ENCODE measurements at places on chromosomes 5 and 9.

GRCh38 chr9:127877566-127877998 is at the start of gene AK1:
TSS of gene AK1 (minus strand) at chr9:127877675. CDS start at chr9:127874617, 3,058 bp downstream.
- DNase-seq: peak; percentile 51

- no peak for DNase-seq
These were observed 1.9 kb downstream of the RAB24 start for GRCh38 chr5:177301503-177302165.

- no peak for DNase-seq
These were observed 24.3 kb upstream of the SLIT3 start for GRCh38 chr5:169325273-169325672.

- no peak for DNase-seq
These were observed 337.3 kb downstream of the DTWD2 start for GRCh38 chr5:118651002-118651401.

DNA sequence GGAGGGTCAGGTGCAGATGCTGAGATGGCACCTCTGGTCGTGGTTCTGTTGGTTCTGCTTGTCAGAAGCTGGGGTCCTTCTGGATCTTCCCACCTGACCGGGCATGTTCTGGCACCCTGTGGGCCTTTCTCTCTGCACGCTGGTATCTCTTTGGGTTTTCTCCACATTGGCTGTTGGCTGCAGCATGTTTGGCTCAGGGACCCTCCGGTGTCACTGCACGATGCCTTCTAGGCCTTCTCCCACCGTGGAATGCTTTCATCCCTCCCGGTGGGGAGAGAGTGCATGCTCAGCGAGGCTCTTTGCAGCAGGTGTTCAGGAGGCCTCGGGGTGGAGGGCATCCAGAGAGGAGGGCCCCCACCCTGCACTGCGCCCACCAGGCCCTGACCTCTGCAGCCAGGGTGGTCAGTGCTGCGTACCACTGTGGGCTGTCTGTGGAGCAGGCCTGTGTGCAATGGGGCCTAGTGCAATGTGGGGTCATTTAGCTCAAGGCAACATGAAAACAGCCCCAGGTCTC is 119.4 kb downstream of the WNK2 start:
- no peak for DNase-seq

GRCh38 chr5:133460172-133460758 is 152.1 kb downstream of the FSTL4 start:
- peak; percentile 56 for DNase-seq

DNA sequence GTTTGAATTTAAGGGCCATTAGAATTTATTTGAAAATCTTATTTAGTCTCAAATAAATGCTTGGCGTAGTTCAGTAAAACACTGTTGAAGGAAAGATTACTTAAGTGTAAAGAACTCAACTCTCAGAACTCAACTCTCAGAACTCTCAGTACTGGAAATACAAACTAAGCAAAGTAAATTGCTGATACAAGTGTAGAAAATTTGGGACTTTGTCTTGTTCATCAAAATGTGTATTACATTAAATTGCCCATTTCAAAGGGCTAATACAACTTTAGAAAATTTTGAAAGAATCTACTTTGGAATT is 99.4 kb downstream of the CSNK1G3 start:
- DNase-seq: no peak

- DNase-seq: no peak
These were observed 1.1 kb downstream of the CNOT6 start for GRCh38 chr5:180495292-180495691.

DNA sequence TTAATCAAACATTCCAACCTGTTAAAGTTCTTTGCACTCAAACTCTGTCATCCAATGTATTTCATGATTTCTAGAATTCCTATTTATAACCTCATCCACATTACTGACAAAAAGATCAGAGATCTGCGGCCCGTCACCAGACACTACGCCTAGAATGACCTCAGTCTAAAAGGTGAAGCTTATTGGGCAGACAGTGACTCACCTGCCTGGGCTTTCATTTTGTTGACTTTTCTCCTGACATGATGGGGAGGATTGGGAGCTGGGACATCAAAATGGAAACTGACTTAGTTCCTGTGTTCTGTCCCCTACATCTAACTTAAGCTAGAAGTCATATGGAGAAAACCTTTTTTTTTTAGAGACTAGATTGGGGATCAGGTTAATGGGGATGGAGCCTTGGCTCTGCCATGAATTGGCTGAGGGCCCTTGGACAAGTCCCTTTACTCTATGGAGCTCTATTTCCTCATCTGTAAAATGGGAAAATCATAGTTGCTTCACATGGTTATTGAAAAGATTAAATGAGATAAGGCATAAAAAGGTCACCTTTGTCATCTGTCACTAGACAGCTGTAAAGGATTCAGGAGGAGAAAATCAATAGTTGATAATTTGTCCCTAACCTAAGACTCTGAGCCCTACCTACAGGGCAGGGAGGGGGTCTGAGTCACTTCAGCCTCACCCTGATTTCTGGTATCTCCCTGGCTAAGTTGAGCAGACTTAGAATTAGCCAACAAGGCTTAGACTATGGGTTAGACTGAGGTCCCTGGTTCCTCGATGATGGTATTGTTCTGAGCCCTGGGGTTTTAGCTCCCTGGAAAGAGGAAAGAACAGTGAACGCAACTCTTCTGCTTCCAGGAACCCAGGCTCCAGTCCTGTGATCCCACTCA is 224.8 kb upstream of the TBC1D2 start:
- DNase-seq: no peak

- DNase-seq: no peak
These were observed 41.4 kb downstream of the DUSP1 start for GRCh38 chr5:172729588-172729987.
